Stimulated activated CD4-positive, alpha-beta T cell treated with anti-CD3 and anti-CD28 coated beads, Interleukin-12 subunit alpha, Interleukin-12 subunit beta, amount 100 ng/mL, for 4 hours (primary cell): ENCODE measurements at places on chromosomes 4 and X.

- DNase-seq, result no peak
Observed at GRCh38 chr4:90994851-90995574, 867.8 kb downstream of the CCSER1 start.

- DNase-seq, result no peak
Observed at GRCh38 chrX:132750331-132751062, 207.9 kb downstream of the HS6ST2 start.

- DNase-seq, result no peak
Observed at GRCh38 chrX:78327370-78328086, at the start of gene CYSLTR1. TSS of gene CYSLTR1 (minus strand) at chrX:78327611. CDS start at chrX:78273746, 53,865 bp downstream.

GRCh38 chrX:2967998-2968909 lies 38.1 kb upstream of the ARSH start:
- DNase-seq, result peak; percentile 5

- no peak for DNase-seq
Observed at GRCh38 chr4:185916683-185917082, 104.7 kb upstream of the SORBS2 start.

DNA sequence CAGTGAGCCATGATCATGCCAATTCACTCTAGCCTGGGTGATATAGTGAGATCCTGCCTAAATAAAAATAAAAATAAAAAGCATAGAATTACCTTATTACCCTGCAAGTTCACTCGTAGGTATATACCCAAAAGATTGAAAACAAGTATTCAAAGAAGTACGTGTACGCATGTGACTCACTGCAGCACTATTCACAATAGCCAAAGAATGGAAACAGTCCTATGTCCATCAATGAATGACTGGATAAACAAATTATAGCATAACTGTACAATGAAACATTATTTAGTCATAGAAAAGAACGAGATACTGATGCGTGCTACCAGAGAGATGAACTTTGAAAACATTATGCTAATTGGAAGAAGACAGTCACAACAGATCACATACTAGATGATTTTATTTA lies 204.6 kb upstream of the DIAPH2 start:
- DNase-seq, result no peak

GRCh38 chr4:66300336-66300934 lies 630.1 kb upstream of the EPHA5 start:
- no peak for DNase-seq

DNA sequence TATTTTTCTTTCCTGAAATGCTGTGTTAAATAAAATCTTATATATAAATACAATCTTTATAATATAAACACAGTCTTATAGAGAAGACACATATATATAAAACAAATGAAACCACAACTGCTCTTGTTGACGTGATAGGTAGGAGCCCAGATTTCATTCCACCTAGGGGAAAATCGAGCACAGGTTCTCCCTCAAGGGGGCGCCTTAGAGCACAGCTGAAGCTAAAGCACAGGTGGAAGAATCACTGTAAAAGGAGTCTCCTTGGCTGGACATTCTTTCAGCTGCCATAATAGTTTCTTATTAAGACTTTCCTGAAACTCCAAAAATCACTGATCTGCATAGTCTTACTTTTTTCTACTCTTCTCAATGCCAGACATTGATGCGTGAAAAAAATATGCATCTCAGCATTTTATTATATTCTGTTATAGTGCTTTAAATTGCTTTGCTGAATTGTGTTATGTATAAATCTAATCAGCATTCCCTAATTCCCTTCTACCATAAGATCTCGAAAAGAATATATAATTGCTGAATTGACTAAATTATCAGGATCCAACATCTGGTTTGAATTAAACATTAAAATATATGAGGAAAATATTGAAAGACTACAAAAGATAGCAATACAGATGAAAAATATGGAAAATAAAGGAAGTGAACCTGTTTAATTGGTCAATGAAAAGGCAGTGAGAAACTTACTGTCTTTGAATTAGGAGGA lies 25.5 kb upstream of the RXFP1 start:
- DNase-seq, result peak; percentile 12

DNA sequence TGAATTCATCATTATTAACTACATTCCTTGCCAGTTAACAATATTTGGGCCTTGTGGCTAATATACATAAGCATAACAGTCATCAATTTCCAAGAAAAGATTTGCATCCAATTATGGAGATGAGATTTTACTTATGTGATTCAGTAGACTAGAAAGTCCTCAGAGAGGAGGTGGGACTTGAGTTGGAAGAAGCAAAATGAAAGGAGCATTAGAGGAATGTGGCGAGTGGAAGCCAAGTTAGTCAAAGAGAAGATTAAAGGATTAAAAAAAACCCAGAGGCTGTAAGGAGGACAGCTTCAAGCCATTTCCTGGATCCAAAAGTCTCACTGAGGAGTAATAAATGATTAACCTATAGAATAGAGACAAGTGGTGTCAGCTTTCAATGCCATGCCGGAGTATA lies 1099.4 kb upstream of the IGFBP7 start:
- no peak for DNase-seq

DNA sequence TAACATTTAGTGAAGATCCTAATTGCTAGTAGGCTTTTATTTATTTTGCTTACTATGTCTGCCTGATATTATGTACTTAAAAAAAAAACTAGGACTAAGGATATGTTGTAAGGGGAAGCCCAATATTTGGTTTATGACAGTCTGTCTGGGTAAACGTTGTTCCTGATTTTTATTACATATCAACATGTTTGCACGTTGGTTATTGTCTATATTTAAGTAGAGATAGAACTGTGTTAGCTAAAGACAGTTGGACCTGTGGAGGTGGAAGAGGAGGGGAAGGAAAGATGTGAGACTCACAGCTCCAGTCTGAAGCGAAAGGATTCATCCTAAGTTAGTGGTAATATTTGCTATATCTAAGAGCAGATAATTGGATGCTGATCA lies 90.3 kb downstream of the TMEM131L start:
- no peak for DNase-seq

GRCh38 chr4:84110040-84110439 lies 389.1 kb downstream of the NKX6-1 start:
- DNase-seq, result no peak

DNA sequence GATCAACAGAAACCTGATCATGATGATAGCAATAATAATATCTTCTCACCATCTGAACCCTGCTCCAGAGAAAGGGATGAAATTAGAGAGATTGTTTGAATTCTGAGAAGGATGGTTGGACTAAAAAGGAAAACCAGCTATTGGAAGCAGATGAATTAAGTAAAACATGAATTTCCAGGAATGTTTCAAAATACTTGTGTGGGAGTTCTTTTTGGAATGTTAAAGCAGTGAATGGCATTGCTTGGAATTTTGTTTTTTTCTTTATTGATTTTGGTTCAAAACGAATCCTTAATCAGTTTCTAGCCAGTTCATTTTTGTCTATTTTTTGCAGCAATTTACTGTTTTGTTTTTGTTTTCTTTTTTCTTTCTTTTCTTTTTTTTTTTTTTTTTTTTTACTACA lies 150.3 kb downstream of the NHS start:
- no peak for DNase-seq

DNA sequence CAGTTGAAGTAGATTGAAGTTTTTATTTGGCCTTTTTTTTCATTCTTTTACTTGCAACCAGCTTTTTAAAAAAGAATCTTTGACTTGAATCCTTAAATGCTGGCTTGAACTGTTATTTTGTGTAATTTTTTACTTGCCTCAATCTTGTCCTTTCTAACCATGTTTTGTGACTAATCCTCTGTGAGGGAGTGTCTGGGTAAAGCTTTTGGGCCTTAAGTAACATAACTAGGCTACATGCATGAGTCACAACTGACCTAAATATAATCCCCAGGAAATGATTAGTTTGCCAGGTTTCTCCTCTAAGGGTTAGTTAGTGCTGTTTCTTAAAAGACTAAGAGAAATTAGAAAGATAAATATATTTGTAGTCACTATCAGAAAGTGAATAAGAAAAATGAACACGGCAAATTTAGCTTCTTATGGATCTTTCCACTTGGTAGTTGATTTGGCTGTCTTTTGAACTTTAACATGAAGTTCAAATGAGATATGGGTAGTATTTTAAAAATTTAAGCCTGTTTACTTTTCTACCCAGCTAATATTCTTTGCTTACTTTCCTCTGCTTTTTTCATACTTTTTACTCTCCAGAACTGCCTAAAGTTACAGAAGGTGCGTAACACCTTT lies 13.0 kb downstream of the EXOC1 start:
- DNase-seq, result no peak

- DNase-seq, result peak; percentile 1
Observed at GRCh38 chrX:151488677-151489076, 74.8 kb upstream of the PASD1 start.

GRCh38 chr4:2689825-2690700 lies 66.1 kb downstream of the TNIP2 start:
- no peak for DNase-seq

DNA sequence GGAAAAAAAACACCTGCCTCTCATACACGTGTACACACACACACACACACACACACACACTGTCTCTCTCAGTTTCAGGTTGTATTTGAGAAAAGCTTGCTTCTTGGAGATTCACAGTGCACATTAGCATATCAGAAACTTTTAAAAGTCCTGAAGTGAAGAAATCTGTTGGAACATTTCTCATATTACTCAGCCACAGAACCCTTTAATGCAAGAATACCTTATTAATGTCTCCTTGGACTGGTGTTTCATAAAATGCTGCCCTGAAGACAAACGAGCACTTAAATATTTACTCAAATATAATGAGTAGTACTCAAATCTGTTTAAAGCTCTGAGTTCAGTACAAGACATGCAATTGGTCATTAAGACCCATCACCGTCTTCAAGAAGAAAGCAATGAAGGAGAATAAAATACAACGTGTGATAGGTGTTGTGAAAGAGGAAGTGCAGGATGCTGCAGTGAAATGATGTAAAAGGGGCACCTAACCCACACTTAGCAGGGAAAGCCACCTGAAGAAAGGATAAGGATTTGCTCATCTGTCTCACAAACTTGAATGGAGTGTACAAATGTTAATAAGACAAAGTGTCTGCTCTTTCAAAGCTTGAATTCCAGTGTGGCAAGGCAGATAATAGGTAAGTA lies 57.0 kb downstream of the DCLK2 start:
- DNase-seq, result no peak

GRCh38 chrX:154401045-154401799 lies 3.0 kb downstream of the RPL10 start:
- no peak for DNase-seq

- no peak for DNase-seq
Observed at GRCh38 chrX:91039777-91040176, 394.9 kb upstream of the PABPC5 start.

DNA sequence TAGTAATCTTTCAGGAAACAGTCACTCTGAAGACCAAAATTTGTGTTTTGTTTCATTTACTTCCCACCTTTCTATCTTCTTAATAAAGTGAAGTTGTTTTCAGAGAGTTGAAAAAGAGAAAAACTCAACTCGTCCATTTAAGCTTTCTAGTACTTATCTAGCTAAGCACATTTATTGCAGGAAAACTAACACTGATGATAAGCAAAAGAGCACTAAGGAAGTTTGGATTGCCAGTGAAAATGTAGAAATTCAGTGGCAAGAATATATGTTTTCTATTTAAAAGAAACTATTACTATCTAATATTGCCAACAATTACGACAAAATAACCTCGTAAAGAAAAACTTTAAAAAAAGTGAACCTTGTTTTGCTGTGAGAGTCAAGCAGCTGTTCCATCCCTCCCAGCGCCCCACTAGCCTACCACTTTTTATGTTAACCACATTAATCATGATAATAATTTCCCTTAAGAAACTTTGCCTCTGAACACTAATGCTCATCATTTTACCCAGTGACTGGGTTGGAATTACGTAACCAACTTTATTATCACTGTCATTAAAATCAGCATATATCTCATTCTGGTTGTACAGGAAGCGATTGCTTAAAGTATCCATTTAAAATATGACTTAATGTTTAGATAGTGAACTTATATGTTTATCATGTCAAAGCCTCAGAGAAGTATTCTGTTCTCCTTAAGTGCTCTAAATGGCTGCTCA lies 24.8 kb downstream of the SPRY1 start:
- DNase-seq, result no peak

- DNase-seq, result no peak
Observed at GRCh38 chr4:104486716-104487504, 7.8 kb downstream of the CXXC4 start.

DNA sequence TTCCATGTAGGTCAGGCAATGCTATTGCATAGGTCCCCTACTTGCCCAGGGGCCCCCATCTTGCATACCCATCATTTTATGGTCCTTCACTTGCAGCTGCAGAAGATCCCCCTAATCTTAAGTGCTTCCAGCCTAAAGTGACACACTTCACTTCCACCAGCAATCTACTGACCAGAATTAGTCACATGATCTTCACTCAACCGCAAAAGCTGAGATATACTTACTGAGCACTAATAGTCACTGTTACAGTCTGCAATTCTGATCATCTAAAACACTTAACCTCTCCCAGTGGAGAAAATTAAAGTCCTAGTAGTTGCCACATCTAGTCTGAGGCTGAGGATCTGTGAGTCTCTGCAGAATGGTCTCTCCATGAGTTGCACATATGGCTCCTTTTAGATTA lies 82.1 kb downstream of the AREG start:
- DNase-seq, result no peak

- no peak for DNase-seq
Observed at GRCh38 chr4:25236971-25237370, 3.1 kb downstream of the PI4K2B start.

DNA sequence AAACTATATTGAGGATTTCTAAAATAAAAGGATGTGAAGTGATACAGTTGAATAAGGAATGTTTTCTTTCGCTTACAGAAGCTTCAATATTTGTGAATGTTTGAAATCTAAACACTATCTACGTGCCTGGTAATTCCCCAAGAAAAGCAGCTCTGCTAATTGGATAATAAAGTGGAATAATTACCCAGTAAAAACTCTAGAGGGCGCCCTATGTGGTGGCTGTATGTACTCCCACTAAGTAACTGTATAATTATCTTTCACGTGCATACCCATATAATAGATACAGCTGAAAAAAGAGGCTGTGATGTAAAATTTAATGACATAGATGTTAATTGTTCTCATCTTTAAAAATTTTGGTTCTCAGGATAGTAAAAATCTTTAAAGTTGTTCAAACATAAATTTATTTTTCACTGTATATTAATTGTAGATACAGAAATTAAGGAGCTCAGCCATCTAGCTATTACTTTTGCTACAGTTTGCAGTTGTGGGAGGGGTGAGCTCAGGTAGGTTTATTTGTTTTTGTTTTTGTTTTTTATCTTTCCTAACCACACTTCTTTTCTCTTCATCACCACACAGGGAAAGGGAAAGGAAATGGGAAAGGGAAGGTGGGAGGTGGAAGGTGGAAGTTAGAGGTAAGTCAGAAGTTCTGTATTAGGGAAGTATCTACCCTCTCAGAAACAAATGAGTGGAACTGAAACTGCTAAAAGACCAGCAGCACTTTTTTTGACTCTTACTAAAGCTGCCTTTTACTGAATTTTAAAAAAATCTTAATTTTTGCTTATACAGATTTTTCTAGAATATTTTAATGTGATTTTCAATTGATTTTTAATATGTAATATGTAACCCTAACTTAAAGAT lies 151.7 kb upstream of the RPS6KA6 start:
- no peak for DNase-seq

DNA sequence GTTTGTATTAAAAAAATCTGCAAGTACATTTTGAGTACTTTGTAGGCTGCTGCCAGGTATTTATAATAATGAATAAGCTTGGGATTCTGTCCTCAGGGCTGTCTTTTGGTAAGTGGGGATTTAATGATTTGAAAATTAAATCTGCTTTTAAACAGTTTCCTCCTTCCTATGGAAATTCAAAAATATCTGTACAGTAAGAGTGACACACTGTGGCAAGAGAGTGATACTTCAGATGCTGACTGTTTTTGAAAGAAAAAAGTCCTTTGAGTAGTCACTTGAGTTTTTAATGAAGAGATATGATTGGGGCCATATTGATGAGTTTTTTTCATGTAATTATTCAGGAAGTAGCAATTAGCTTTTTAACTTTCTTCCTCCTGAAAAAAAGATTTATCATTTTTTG lies 49.2 kb downstream of the SMARCAD1 start:
- no peak for DNase-seq

- DNase-seq, result no peak
Observed at GRCh38 chr4:158255727-158256324, 45.5 kb downstream of the TMEM144 start.
